ENCODE measurements at places on chromosomes 2 and 18. TPM values are rescaled to one million over a fixed set of nuclear protein-coding genes. Genes with fewer than 3 reads are reported as not detected.
A peak's percentile ranks its signal among the peaks of the same experiment; 100 is the strongest.

The SLC23A3 gene
- total RNA-seq: 0.31 TPM

The MYOM1 gene
- 2.3 TPM for total RNA-seq

DNA sequence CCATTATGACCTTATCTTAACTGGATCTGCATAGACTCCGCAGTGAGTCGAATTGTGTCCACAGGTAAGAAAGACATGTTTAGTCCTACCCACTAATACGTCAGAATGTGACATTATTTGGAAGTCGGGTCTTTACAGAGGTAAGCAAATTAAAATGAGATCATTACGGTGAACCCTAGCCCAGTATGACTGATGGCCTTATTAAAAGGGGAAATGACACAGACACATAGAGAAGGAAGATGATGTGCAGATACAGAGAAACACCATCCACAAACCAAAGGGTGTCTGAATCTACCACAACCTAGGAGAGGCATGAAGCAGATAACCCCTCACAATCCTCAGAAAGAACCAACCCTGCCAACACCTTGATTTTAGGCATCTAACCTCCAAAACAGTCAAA lies 135.6 kb downstream of the GALNT1 start:
- no peak for DNase-seq

DNA sequence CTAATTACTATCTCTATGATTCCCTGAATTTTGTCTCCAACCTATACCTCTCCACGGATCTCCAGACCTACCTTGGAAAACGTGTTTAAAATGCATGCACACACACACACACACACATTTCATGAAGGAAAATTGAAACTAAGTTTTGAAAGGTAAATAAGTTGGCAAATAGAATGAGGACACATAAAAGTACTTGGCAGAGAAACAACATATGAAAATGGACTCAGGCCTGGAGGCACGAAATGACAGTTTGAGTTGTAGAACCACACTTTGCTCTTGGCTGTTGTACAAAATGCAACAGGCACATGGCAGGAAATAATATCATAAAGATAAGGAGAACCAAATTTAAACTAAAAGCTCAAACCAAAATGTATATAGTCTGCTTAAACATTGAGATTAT lies 868.1 kb upstream of the CNTNAP5 start:
- no peak for DNase-seq

- DNase-seq: no peak
Measured at GRCh38 chr2:203061346-203061745, 46.7 kb downstream of the NBEAL1 start.

GRCh38 chr2:37916512-37917082 lies 8.5 kb upstream of the RMDN2 start:
- DNase-seq: peak; percentile 33
